ENCODE measurements at places on chromosomes 5 and 9.

DNA sequence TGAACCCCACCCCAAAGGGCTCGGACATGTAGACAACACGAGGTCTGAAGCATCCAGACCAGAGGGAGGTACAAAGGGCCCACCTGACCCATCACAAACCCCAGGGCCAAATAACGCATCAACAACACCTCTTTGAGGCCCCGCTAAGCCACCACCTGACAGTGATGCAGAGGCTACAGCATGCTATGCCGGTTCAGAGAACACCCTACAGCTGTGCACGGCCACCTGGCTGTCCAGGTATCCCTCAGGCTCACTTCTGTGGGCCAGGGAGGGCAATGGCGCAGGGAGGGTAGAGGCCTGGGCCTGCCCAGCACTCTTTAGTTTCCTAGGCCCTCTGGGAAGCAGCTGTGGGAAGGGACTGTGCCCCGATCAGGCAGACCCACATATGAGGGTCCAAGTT lies 190.1 kb downstream of the CDK5RAP2 start:
- no peak for DNase-seq

- DNase-seq = no peak
These were observed 42.0 kb upstream of the UNC5A start for GRCh38 chr5:176768174-176768970.

DNA sequence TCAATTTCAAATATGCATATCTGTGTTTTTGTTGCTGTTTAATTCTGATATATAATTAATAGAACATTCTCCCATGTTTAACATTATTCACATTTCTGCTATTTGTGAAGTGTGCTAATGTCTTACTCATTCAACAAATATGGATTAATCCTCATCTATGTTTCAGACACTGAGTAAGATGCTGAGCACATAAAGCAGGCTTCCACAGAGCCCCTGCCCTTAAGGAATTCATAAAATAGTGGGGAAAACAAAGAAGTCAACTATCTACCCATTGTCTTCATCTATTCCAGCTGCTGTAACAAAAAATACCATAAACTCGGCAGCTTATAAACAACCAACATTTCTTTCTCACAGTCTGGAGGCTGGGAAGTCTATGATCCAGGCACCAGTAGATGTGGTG lies 333.3 kb downstream of the SEMA5A start:
- DNase-seq = no peak

GRCh38 chr5:76404223-76405211 lies 1.4 kb downstream of the IQGAP2 start:
- no peak for DNase-seq

- no peak for DNase-seq
These were observed 6.2 kb downstream of the SEMA4D start for GRCh38 chr9:89491694-89492093.

DNA sequence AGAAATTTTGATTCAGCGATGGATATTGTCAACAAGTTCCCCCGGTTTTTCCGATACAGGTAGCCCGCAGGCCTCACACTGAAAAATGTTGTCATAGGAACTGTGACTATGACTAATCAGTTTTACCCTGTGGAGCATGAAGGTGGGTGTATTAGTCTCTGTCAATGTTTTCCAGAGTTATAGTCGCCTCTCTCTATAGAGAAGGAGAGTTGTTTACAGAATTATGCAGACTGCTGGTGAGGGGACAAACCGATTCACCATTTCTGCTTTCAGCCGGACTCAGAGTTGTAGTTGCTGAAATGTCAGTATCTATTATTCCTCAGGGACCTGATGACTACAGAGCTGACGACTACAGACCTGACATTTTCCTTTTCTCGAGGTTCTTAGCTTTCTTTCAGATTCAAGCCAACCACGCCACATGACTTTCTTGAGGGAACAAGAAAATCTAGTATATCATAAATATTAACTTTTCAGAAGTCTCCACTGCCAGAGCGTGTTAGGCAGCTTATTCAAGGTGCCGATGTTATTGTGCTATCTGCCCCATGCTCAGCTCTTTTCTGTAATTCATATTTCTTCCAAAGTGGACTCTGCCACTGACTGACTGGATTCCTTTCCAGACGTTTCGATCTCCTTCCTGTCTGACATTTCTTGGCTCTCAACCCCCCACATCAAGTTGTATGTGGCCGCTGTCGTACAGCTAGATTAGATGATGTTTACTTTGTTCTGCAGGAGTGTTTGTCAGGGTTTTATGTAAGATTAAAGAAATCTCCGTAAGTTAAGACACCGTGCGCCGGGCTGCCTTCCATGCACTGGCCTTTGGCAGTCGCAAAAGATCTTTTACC lies 178.1 kb downstream of the FGF1 start:
- no peak for DNase-seq

Data from dorsolateral prefrontal cortex (tissue), 122 donors.